Stimulated activated CD8-positive, alpha-beta memory T cell treated with anti-CD3 and anti-CD28 coated beads, Interleukin-7, amount 100 ng/mL, for 48 hours (primary cell): ENCODE measurements at places on chromosomes 6 and 20.

GRCh38 chr20:38159566-38159956, 5.5 kb downstream of the TGM2 start:
- no peak for DNase-seq

DNA sequence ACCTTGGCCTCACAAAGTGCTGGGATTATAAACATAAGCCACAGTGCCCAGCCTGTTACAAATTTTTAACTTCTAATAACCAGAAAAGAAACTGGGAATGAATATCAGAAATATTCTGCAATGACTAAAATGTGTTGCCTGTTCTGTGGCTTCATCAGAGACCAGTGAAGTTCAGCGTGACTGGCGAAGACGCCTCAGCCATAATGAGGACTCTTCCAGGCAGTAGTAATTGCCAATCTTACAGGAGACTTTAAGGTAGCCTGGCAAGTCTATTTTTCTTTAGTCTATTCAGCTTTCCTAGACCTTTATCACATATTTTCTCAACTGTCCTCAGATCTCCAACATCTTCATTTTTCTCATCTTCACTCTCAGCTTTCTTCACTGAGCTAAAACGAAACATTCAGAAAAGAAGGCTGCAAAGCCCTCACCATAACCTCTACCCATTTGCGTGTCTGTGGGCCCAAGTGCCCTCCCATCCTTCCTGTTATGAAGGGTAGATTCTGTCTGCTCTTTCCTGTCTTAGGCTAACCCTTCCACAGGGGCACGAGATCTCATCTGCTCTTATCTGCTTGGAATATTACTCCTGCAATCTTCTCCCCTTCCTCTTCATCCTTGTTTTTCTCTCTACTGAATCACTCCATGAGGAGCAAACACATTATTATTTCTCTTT, 42.0 kb upstream of the OLIG3 start:
- DNase-seq, result no peak

- no peak for DNase-seq
Measured at GRCh38 chr6:15366003-15366535, 120.2 kb downstream of the JARID2 start.

- DNase-seq, result no peak
Measured at GRCh38 chr6:28945349-28945748, 21.6 kb upstream of the TRIM27 start.

GRCh38 chr6:9250852-9251251, 815.5 kb upstream of the SLC35B3 start:
- DNase-seq, result no peak

GRCh38 chr20:7346026-7346425, 578.5 kb downstream of the BMP2 start:
- no peak for DNase-seq

DNA sequence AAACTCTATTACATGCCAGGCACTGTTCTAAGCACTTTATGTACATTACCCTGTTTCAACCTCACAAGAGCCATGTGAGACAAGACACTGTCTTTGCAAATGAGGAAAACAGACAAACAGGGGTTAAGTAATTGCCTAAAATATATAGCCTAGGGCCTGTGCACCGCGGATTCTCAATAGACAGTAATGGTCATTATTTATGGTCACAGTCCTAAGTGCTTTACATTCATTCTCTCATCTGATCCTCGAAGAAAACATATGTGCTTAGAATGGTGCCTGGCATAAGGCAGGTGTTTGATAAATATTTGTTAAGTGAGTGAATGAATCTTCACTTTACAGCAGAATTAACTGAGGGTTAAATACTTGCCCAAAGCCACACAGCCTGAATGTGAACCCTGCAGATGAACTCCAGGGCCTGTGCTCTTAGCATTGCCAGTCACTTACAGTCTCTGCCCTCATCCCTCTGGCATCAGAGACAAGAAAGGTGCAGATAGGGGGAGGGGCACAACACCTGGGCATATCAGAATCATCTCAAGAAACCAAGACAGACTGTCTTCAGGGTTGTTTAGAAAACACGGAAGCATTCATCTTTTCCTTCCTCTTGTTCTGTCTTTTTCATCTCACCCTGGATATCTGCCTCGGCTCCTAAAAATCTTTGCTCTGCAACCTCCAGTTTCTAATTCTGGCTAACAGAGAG, 92.8 kb upstream of the SASH1 start:
- no peak for DNase-seq

DNA sequence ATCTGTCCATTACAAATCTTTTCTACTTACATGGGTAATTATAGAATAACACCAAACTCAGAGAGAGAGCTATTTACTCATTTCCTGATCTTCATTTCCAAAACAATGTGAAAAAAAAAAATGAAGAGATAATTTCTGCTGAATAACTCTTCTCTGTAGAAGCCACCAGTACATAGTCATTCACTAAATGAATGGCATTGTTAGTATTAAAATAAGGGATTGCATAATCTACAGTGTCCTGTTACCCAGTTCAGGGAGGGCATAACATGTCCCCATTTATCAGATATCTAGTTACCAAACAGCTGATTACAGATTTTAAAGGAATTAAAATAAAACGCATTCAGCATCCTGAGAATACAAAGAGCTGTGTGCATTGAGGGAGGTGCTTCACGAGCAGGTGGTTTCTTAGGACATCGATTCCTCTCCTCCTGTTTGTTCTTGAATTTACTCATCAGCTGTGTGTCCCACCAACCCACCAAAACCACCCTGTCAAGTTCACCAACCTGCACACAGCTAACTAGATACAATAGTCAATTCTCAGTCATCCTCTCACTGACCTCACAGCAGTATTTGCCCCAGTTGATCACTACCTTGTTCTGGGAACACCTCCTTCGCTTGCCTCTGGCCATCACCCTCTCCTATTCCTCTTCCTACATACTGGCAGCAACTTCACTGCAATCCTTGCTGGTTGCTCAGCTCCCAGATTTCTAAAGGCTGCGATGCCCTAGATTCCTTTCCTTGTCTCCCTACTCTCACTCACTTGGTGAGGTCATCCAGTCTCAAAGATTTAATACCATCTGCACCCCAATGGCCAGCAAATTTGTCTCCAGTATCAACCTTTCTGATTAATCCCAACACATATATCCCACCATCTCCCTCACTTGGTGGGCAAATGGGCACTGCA, 18.7 kb downstream of the CNKSR3 start:
- no peak for DNase-seq

DNA sequence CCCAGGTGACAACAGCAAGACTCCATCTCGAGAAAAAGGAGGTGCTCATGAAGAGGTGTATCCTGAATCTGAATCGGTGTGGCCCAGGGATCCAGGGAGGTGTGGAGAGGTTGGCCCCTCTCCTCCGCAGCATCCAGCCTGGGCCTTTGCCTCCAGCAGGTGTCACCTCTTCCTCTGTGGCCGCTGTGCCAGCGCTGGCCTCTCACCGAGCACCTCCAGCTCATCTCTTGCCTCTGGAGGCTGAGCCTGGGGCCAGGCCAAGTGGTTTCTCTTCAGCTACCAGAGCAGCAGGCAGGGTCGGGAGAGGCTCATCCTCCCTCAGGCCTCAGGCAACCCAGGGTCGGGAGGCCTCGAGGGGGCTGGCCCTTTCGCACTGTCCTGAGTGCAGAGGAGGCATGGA, 1.2 kb upstream of the COL20A1 start:
- DNase-seq, result no peak

- no peak for DNase-seq
Measured at GRCh38 chr6:85912582-85912981, 269.9 kb upstream of the SYNCRIP start.

- no peak for DNase-seq
Measured at GRCh38 chr6:116443105-116443504, 18.1 kb upstream of the CALHM6 start.

DNA sequence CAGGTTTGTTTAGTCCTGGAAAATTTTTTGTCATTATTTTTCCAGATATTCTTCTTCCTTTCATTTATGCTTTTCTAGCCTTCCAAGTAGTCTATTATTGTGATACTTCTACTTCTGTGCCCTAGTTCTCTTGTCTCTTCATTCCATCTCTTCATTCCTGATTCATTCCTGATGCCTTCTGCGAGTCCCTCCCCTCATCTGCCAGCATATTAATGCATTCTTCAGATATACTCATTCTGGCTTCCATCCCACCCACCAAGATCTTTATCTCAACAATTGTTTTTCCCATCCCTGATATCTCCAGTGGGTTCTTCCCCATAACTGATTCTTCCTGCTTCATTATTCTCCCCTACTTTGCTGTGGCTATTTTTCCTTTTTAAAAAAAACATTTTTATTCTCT, 35.2 kb downstream of the ALDH5A1 start:
- DNase-seq, result no peak

GRCh38 chr6:57162028-57162427, 10.1 kb upstream of the BAG2 start:
- no peak for DNase-seq

- no peak for DNase-seq
Measured at GRCh38 chr6:154314084-154314483, 42.5 kb downstream of the IPCEF1 start.

- DNase-seq, result no peak
Measured at GRCh38 chr6:3594201-3594600, 137.4 kb upstream of the SLC22A23 start.

DNA sequence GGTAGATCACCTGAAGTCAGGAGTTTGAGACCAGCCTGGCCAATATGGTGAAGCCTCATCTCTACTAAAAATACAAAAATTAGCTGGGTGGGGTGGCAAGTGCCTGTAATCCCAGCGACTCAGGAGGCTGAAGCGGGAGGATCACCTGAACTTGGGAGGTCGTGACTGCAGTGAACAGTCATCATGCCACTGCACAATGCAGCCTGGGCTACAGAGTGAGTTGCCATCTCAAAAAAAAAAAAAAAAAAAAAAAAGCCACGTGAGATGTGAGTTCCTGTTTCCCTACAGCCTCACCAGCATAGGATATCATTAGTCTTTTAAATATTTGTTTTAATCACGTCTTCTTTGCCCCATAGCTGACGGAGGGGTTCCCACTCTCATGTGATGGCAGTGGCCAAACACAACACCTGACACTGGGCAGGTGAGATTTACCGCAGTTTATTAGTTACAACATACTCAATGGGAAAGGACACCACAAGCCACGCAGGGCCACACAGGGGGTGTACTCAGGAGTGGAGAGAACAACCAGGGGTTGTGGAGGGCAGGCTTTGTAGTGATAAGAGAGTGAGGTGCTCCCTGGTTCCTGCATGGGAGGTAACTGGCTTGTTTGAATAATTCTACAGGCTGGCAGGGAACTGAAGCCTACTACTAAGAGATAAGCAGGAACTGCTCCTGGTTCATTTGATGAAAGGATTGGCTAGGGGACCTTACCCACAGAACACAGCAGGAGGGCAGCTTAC, 4.6 kb upstream of the LZTS3 start:
- DNase-seq, result no peak

- DNase-seq, result no peak
Measured at GRCh38 chr20:11686820-11687543, 230.7 kb upstream of the BTBD3 start.

GRCh38 chr6:132813173-132813856, 1.1 kb upstream of the RPS12 start:
- DNase-seq, result no peak

DNA sequence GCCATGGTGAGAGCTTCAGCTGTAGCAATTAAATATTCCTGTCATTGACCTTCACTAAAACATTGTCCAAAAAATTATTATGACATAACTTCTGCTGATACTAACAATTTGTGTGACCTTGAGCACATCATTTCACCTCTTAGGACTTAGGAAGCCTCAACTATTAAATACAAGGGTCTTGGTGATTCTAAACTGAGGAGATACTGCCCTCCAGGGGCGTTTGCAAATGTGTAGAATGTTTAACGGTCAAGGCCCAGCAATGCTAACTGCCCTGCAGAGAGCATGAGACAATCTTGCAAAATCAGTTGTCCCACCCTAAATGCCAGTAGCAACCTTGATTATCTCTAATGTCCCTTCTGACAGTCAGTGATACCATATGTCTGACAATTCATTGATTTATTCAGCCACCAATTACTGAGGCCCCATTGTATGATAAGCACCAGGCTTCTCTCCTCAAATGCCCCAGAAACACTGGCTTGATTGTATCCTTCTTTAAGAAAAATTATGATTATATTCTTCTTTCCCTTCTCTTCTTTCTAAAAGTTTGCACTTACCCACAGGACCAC, 284.1 kb upstream of the PLN start:
- no peak for DNase-seq

DNA sequence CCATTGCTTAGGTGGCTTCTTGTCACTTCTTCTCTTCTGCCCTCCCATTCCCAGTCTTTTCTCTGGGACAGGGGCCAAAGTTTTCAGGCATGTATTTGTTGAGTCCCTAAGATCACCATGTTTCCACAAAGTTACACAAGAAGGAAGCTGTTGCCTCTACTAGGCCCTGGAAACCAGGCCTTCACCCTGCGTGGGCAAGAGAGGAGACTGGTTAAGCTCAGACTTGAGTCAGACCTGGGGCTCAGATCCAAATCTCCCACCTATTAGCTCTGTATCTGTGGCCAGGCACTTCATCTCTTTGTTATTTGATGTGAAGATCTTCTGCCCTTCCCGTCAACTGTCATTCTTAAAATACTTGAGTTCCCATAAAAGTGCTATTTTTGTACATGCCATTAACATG, 154.6 kb downstream of the SASH1 start:
- no peak for DNase-seq

- no peak for DNase-seq
Measured at GRCh38 chr6:143496974-143497373, 14.5 kb downstream of the FUCA2 start.

DNA sequence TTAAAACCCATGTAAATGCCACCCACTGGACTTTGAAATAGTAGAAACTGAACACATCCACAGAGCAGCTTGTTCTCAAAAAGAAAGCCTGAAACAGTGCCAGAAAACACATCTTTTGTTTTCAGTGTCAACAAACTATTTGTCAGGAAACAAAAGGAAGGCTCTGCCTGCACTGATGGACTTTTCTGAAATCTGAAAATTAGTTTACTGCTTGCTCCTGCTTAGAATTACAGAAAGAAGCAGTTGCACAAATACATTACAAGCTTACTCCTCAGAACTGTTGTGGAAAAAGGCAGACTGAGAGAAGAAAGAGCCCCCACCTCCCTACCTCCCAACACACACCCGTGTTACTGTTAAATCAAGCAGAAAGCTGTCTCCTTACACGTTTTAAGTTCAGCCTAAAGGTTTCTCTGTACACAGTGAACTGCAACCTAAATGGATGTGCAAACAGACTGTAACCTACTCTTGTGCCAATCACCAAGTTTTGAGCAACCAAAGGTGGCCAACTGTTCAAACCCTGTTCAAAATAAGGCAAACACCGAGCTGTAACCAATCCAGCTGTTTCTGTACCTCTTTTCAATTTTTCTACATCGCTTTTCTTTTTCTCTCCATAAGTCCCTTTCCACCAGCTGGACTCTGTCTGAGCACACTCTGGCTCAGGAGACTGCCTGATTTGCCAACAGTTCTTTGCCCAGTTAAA, 43.7 kb downstream of the FRK start:
- DNase-seq, result no peak

- DNase-seq, result no peak
Measured at GRCh38 chr6:83313882-83314281, 117.0 kb downstream of the ME1 start.

GRCh38 chr6:162849269-162849668, 121.5 kb downstream of the PACRG start:
- no peak for DNase-seq
